Stimulated activated CD4-positive, alpha-beta T cell treated with anti-CD3 and anti-CD28 coated beads, Interleukin-1b, Interleukin-23, amount 100 ng/mL, for 1 hour (primary cell): ENCODE measurements at places on chromosomes 12 and 14.

DNA sequence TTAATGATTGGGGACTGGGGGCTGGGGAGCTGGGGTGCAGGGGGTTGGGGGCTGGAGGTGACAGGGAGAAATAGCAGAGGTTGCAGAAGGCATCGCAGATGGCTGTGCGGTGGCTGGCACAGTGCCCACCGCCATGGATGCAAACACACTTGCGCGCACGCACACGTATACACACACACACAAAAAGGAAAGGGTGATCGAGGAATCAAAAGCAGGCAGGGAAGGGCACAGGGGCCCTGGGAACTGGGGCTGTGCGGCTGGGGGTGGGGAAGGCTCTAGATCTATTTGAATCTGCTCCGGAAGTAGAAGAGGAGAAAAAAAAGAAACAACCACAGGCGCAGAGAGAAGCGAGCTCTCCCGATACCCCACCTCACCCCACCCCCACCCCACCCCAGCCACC lies 39.4 kb downstream of the ZFHX2 start:
- no peak for DNase-seq

GRCh38 chr12:101714877-101715444 lies 17.5 kb downstream of the CHPT1 start:
- no peak for DNase-seq

DNA sequence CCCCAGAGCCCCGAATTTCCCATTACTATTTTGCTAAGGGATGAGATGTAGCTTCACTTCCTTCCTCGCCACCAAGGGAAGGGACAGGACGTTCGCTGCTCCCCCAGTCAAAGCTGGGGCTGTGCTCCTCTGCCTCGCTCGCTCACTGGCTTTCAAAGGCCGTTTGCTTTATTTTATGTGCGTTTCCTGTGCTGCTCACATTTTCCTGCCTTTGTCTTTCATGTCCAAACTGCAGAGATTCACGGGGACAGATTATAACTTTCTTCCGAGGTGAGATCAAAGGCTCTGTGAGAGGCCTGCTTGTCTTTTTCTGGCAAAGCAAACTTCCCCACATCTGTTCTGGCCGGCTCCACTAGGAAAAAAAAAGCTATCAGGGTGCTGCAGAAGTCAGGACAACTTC lies 76.0 kb upstream of the FZD10 start:
- DNase-seq = no peak

DNA sequence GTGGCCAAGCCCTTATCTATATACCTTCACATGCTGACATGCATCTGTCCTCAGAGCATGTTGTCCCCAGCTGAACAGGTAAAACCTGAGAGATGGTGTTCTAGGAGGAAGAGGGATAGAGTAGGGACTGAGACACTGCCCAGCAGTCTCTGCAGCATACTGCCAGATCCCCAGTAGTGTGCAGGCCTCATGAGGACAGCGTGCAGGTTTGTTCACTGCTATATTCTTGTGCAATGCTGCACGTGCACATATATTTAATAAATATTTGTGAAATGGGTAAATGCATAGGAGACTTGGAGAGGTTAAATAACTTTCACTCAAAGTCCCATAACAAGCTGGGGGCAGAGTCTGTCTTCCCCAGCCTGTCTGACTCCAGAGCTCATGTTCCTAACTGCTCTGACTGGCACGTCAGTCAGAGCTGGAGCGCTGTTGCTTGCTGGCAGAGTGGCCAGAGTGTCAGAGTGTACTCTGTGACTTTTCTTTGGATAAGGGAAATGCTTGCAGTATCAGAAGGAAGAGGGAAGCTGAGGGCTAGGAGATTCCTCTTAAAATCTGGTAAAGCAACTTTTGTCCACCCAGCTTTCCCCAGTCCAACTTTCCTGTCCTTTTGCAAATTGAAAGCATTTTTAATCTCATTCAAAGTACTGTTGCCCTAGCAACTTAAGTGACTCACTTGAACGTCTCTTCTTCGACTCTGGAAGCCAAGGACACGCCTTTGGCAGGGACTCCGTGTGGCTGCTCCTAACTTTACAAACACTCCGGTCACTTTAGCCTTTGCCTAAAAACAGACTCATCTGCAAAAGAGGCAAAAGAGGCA lies 14.9 kb upstream of the POLR3B start:
- DNase-seq = no peak

GRCh38 chr12:104544836-104545235 lies 88.1 kb downstream of the CHST11 start:
- DNase-seq = no peak

DNA sequence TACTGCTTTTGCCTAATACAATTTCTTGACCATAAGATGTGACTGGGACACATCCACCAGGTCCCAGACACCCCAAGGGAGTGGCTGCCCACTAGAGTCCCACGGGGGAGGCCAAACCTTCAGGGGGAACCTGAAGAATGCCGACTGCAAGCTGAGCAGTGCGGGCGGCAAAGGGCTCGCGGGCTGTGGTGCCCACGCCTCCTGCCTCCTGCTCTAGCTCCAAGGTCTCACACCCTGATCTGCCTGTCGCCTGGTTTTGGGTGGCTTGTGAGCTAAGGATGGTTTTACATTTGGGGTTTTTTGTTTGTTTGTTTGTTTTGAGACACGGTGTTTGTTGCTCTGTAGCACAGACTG lies 75.2 kb downstream of the MOK start:
- DNase-seq = no peak

DNA sequence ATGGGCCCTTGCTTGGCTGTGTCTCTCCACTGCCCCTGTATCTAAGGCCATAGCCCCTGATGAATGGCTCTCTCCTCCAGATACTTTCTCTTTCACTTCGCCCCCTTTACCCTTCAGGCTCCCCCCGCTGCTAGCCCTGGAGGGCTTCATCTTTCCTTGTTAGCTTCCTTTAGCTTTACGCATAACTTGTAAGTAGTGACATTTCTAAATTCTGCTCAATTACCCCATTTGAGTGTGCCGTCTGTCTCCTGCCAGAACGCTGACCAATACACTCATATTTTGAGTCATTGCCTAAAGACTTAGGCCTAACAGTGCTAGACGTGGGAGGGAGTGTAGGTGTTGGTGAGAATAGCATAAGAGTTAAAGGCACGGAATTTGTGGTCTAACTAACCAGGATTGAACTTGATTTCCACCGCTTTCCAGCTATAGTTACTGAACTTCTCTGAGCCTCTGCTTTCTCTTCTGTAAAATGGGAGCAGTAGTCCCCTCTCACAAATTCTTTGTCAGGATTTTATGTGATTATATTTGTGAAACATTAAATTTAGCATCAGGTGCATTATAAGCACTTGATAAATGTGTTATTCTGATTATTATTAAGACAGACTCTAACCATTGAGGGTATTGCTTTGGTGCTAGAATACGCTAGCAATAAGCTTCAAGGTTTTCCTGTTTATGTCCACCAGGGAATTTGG lies 129.3 kb downstream of the ZFP36L1 start:
- DNase-seq = no peak

DNA sequence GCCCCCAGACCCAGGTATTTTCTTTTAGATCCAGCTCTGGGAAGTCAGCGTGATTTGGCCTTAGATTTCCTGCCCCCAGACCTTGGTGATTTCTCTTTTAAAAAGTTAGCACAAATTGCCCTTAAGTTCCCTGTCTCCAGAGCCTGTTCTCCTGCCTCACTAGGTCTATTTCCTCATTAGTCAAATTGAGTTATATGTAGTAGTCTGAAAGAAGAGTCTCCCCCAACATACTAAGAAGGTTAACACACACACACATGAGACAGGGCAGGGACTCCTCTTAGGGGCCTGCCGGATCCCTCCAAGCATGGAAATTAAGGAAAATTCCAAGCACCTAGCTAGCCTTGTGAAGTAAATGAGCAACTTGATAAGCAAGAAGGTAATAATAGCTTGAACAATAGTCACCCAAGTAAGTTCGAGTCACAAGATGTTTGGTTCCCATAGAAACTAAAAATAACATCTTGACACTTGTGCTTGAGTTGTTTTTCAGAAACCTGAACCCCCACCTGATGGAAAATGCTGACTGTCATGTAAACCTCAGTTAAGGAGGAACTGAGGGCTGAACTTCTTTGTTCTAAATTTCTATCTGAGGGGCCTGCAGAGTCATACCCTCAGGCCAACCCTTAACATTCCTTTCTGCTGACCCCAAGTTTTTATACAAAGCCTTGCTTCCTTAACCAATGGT lies 51.6 kb downstream of the CAND1 start:
- DNase-seq = no peak

DNA sequence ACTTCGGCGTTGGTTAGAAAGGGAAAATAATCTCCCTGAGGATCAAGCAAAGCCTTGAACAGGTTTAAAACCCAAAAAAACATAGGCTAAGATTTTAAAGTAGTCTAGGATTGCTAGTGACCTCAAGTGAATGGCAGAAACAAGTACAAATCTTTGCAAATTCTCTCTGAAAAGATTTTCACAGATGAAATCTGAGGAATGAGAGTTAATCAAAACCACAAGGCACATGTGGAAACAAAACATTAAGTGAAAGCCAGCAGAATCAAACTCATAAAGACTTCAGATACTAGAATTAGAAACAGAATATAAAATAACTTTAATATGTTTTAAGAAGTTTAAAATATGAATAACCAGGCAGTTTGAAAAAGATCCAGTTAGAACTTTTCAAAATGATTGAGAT lies 52.2 kb upstream of the CFL2 start:
- DNase-seq = no peak

DNA sequence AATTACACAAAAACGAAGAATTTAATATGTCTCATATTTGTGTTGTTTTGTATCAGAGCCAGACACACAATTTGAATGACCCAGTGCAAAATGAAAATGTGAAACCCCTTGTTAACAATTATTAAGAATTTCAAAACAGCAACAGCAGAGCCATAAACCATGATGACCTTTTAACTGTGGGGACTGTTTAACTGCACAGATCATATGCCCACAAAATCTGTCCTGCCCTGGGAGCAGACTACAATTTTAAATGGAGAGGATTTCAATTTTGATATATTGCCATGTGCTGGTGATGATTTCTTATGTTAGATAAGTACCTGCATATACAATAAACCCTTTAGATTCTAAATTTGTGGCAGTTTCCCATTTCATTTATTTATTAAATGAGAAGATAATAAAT lies 455.5 kb upstream of the MGAT4C start:
- no peak for DNase-seq

DNA sequence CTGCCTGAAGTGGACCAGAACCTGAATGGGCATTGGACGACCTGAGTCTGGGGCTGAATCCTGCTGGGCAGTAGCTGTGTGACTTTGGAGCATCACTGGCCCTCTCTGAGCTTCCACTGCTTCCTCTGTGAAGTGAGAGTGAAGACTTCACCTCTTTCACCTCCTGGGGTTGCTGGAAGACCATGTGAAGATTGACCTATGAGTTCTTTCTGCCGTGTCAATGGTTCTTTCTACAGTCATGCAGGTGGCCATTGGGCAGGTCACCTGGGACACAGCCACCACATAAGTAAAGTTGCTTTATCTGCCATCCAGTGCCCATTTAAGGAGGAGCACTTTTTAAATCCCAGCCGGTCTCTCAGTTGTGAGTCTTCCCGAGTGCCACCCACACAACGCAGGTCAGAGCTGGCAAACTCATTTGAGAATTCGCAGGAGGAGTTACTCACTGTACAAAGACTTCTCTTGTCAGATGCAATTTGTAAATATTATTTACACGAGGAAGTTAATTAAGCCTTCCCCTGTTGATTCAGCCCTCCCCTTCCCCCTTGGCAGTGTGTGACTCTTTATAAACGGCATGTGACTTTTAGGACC lies 74.8 kb upstream of the TCL1B start:
- DNase-seq = no peak

GRCh38 chr12:68536885-68537485 lies 73.7 kb upstream of the RAP1B start:
- DNase-seq = no peak

- DNase-seq = no peak
Observed at GRCh38 chr12:49706351-49707127, 666 bp downstream of the FMNL3 start.

GRCh38 chr12:51218607-51219161 lies 822 bp upstream of the POU6F1 start:
- no peak for DNase-seq
